GM04504 (cell line): ENCODE measurements at places on chromosomes 12 and 14.

- DNase-seq: no peak
These were observed 6.0 kb downstream of the B4GALNT1 start for GRCh38 chr12:57626921-57627445.

- DNase-seq: no peak
These were observed 71.1 kb upstream of the PLEKHA5 start for GRCh38 chr12:19058235-19059021.

DNA sequence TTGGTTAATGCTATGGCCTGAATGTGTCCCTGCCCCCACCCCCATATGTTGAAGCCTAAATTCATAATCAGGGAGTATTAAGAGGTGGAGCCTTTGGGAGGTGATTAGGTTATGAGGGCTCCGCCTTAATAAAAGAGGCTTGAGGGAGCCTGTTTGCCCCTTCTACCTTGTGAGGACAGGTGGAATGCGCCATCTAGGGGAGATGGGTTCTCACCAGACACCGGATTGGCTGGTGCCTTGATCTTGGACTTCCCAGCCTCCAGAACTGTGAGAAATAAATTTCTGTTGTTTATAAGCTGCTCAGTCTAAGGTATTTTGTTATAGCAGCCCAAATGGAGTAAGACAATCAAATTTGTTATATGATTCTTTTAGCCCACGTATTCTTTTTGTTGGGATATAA lies 148.3 kb downstream of the PTCSC3 start:
- no peak for DNase-seq

- DNase-seq: no peak
These were observed 62.7 kb downstream of the RASSF3 start for GRCh38 chr12:64672925-64673409.

GRCh38 chr14:96261772-96262655 lies 6.0 kb downstream of the BDKRB1 start:
- DNase-seq: no peak
